ENCODE measurements at places on chromosomes 1 and 21.

GRCh38 chr1:172286629-172287076, 133.8 kb upstream of the C1orf105 start:
- no peak for DNase-seq

- no peak for DNase-seq
Measured at GRCh38 chr1:9384751-9385245, 92.1 kb downstream of the SPSB1 start.

DNA sequence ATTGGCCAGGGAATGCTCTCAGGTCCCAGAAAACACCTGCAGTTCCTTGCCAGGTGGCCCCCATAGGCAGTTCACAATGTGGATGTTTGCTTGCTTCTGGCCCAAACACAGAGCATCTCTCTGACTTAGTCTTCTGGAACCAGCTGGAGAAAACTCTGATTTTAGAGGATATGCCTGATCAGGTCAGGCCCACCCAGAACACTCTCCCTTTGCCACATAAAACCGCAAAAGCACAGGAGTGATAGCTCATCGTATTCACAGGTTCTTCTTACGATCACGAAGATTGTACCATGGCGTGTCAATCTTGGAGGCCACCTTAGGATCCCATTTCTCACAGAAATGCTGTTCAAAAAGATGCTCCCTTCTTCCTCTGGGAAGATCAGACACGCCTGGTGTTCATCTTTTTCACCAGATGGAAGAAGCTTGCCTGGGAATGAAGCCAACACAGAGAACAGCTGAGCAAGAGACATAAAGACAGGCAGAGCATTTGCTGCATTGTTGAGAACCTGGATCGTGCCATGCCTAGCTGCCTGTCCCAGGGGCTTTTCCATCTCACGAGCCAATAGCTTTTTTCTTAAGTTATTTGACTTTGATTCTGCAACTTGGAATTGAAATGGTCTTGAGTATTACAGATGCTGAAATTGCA, 11.6 kb upstream of the CD247 start:
- DNase-seq: no peak

DNA sequence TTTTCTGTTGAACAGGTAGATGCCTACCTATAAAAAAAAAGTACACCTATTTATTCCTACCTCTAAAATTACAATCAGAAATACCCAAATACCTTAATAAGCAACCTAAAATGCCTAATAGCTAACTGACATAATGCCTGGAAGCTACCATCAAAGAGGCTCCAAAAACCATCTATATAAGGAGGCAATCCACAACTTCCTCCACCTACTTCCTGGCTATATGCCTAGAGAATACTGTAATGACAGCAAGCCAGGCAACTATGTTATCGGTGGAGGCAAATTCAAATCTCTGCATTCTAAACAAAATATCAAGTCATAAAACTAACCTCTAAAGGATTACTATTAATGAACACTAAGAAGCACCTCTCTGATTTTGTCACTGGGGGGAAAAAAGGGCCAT, 10.1 kb downstream of the ZNF644 start:
- no peak for DNase-seq

DNA sequence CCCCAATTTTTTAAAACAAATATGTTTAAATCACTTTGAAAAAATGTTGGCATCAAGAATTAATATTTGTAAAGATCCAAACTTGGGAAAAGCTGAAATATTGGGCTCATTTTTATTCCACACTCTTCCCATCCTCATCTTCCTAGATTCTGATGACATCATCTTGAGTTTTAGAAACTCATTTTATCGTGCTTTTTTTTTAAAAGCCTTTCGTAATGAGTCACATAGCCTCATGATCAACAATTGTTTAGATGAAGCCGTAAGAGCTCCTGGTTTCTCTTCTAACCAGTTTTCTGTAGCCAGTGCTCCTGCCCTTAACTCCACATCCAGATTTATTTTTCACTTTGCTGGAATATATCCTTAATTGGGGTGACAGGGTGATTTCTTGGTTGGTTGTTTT, 78.6 kb downstream of the POFUT2 start:
- DNase-seq: no peak

DNA sequence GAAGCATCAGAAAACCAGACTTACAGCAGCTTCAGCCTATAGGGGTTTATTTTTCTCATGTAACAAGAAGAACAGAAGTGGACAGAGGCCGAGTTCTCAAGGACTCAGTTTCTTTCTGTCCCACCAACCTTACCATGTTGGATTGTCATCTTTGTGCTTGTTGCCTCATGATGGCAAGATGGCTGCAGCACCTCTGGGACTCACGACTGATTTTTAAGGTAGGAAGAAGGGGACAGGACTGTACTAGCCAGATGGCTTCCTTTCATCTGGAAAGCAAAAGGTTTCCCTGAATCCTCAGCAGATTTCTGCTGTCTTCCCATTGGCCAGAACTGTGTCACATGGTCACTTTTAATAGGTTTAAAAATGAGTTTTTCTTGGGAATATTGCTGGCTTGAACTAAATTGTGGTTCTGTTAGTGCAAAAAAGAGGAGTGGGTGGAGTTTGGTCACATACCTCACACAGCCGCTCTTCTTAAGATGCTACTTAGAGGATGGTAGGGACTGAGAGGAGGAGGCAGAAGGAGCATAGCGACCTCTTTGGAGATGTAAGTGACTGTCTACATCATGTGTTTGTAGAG, 48.1 kb upstream of the ENAH start:
- DNase-seq: no peak
